ENCODE measurements at places on chromosomes 1 and 21.

DNA sequence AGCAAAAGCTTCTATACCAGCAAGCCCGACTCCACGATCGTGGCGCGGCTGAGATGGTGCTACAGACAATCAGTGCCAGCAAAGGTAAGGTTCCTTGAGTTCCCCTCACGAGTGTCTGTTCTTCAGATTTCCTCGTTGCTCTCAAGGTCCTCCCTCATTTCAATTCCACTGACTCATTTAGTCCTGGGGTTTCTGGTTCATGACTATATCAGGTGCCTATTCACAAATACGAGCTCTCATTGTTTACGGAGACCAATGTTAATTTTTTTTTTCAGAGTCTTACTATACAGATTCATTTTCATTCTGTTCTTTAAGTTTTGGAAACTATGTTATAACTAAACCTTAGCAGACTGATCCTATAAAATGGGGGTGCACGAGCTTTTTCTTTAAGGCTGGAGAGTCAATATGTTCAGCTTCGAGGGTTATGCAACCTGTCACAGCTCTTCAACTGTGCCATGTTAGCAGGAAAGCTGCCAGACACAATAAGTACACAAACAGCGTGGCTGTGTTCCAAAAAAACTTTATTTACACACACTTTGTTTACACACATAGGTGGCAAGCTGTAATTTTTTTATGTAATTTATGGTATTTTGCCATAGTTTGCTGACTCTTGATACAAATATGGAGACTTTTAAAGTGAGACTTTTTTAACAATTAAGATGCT, 134.3 kb downstream of the ZP4 start:
- DNase-seq = no peak

- no peak for DNase-seq
These were observed 2.6 kb downstream of the AHDC1 start for GRCh38 chr1:27601321-27601770.

DNA sequence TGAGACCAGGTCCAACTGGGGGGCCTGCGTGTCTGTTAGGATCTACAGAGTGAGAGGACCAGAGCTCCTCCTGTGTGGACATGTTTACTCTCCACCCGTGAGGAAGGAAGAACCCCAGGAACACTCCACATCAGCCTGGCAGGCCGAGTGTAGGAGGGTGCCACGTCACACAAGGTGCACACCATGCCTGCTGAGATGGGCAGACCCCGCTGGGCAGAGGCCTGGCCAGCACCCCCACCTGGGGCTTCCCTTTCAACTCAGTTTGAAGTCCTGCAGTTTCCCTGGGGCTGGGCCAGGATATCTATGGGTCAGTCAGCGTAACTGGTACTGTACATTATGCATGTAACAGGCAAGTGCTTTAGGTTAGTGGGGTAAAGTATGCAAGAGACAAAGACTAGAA, 30.1 kb upstream of the PCBP3 start:
- DNase-seq = no peak

GRCh38 chr1:6235296-6235677, 477 bp downstream of the ICMT start:
- no peak for DNase-seq

- no peak for DNase-seq
These were observed 87.1 kb upstream of the ZNF281 start for GRCh38 chr1:200496937-200497336.

- DNase-seq = no peak
These were observed 1.1 kb downstream of the PGD start for GRCh38 chr1:10400013-10400412.

DNA sequence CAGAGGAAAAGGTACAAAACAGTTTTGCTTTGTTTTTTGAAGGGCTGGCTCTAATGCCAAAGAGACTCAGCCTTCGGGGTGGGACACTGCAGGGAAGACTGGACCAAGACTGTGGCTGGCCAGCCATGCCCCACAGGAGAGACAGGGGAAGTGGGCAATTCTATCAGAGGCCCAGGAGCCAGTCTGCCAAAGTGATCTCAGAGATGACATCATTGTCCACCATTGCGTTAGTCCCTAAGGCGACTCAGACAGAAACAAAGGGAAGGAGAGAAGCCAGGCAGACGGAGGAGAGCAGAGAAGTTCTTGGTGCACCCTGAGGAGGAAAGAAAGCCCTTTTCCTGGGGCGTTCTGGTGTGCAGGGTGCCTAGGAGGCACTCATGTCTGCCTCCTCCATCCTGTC, 26.4 kb downstream of the OPTC start:
- no peak for DNase-seq

- no peak for DNase-seq
These were observed 15.3 kb upstream of the C1orf185 start for GRCh38 chr1:51086496-51087271.

GRCh38 chr1:178122283-178122682, 28.4 kb downstream of the RASAL2 start:
- no peak for DNase-seq

GRCh38 chr1:13586001-13586400, 2.4 kb downstream of the PDPN start:
- DNase-seq = no peak

DNA sequence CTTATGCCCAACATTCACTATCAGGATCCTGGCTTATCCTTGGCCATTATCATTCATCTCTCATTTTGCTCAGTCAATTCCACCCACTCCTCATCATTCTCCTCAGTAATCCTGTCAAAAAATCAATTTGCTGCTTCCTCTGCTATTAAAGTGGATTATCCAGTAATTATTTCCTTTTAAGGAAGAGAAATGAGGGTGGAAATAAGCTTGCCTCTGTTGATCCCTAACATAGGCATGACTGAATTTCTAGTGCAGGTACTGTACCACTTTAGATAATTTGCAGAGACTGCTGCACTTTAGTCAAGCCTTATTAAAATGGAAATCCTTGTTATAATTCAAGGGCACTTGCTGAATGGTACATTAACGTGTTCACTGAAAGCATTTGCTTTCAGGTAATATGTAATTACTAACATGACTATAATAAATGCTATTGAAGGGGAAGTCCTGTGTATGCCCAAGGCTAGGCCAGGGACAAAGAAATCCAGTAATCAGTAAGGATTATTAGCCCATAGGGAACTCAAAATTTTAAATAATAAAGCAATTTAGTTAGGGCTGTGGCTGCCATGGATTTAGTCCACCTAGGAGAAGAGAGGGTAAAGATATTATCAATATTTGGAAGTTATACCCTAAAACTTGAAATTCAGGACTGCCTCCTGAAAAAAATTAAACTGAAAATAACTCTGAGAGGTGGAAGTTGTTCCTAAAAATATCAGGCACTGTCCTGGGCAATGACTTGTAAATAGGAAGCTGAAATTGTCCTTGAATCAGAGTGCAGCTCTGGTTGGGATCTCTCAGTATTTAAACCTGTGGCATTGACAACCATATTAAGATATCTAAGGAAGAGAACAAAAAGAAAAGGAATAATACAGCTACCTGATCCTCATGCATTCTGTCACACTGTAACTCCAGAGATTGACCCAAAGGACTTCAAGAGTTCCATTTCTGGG, 43.4 kb downstream of the RGS2 start:
- no peak for DNase-seq

DNA sequence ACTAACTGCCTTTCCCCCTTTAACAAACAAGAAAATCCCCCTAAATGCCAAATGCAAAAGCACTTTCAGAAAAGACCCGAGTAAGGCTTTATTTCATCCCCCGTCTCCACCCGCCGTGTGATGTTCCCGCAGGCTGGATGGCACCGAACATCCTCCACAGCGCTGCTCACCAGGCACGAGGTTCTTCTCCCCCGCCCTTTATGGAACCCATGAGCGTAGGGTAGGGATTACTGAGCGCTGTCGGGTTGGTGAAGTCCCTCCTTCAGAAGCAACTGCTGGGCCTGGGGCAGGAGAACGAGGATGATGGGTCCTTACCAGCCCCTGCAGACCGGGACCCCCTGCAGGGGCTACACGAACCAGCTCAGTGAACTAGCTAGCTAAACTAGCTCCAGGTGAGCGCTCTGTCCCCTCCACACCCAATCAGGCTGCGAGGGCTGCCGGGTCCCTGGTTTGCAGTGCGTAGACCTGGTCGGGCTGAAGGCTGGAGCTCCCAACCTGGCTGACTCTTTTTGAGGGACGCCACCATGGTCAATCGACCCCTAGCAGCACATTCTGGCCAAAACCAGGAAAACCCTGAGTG, 80.4 kb downstream of the ITPKB start:
- DNase-seq = no peak

DNA sequence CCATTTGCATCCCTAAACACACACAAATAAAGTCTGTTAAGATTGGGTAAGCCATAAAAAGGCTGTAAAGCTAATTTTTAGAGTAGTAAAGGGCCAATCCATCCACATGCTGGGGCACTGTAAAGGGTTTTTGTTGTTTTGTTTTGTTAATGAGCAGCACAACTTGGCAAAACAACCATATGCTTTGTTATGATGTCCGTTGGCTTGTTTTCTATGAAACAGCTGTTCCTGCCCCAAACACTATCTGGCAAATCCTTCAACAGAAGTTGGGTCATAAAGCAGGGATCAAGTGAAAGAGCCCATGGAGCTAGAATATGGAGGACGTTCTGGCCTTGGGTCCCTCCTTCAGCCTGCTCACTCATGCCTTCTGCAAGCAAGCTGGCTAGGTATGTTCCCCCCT, 183.6 kb downstream of the APP start:
- no peak for DNase-seq

- DNase-seq = no peak
These were observed 15.6 kb downstream of the ARHGEF16 start for GRCh38 chr1:3469849-3470649.

GRCh38 chr1:8560611-8561544, 243.0 kb downstream of the SLC45A1 start:
- no peak for DNase-seq

- DNase-seq = no peak
These were observed 117.0 kb upstream of the VAV3 start for GRCh38 chr1:108082001-108082400.

GRCh38 chr1:91894036-91894761, 8.2 kb upstream of the TGFBR3 start:
- DNase-seq = no peak
